Smooth muscle cell of the coronary artery (primary cell): ENCODE measurements at places on chromosomes 12 and 14. TPM values are rescaled to one million over a fixed set of nuclear protein-coding genes. Genes with fewer than 3 reads are reported as not detected.

The GLI1 gene
- total RNA-seq, result 0.23 and 0.38 TPM in 2 replicates

The TMEM253 gene
- 0.08 TPM in 1 of 2 replicates, not detected in the other for total RNA-seq

The MSI1 gene
- total RNA-seq, result not detected in 2 replicates

The SLC7A8 gene
- 0.15 and 16.1 TPM in 2 replicates for total RNA-seq

The PABPN1 gene
- total RNA-seq, result 76.1 and 118 TPM in 2 replicates

The OR4E2 gene
- total RNA-seq, result not detected in 2 replicates

The B3GNT4 gene
- 0.08 TPM in 1 of 2 replicates, not detected in the other for total RNA-seq

The TMEM121 gene
- 12.6 and 13.6 TPM in 2 replicates for total RNA-seq
